Activated CD8-positive, alpha-beta memory T cell treated with anti-CD3 and anti-CD28 coated beads, Interleukin-2, amount 10 ng/mL, durations not matched to agents 7 days and 5 days (primary cell): ENCODE measurements at places on chromosomes 2 and 18.

GRCh38 chr2:195842932-195843331, 185.9 kb downstream of the SLC39A10 start:
- no peak for DNase-seq

DNA sequence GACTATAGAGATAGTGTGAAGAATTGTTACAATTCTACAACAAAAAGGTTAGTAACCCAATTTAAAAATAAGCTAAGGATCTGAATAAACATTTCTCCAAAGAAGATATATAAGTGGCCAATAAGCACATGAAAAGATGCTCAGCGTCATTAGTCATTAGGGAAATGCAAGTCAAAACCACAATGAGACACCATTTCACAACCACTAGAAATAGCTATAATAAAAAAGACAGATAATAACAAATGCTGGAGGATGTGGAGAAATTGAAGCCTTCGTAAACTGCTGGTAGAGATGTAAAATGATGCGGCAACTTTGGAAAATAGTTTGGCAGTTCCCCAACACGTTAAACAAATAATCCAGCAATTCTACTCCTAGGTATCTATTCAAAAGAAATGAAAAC, 366.5 kb upstream of the POU3F3 start:
- DNase-seq, result no peak

DNA sequence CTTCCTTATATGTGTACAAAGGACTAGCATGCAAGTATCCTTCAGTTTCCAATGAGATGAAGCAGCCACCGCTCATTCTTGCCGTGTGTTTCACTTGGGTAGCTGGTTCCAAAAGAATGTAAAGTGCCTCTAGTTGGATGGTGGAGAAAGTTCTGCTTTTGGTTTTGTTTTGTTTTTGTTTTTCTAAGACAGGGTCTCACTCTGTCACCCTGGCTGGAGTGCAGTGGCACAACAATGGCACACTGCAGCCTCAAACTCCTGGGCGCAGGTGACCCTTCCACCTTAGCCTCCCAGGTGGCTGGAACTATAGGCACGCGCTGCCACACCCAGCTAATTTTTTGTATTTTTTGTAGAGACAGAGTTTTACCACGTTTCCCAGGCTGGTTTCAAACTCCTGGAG, 8.3 kb downstream of the ANXA4 start:
- no peak for DNase-seq

GRCh38 chr2:47457268-47457667, 54.3 kb downstream of the MSH2 start:
- DNase-seq, result no peak

DNA sequence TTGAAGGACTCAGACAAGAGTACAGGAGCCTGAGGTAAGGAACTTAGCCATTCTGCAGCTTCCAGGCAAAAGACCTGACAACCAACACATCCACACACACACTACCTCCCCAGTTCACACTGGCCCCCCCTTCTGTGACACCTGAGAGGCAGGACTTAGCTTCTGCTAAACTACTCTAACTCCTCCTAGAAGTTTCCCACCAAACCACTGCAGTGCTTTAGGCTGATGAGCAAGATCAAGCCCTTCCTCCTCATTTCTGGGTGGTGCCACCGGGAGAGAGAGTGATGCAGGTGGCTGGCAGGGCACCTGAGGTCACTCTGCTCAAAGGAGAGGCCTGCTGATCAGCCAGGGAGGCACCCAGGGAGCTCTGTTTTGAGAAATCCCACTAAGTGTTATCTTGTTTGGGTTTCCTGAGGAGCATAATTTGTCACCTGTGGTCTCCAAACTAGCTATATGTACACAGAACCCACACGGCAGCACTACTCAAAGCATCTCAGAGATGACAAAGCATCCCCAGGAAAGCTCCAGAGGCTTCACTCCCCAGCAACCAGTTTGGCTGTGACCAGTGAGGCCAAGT, 188.4 kb downstream of the MYO5B start:
- DNase-seq, result no peak

GRCh38 chr2:143117225-143117624, 12.0 kb upstream of the ARHGAP15 start:
- DNase-seq, result no peak

- DNase-seq, result no peak
These were observed 141.6 kb downstream of the ICOS start for GRCh38 chr2:204078003-204078698.

GRCh38 chr2:40281021-40281940, 170.6 kb downstream of the SLC8A1 start:
- DNase-seq, result no peak

- DNase-seq, result no peak
These were observed 37.3 kb downstream of the EMX1 start for GRCh38 chr2:72954376-72955227.

GRCh38 chr2:164818149-164819136, 23.2 kb downstream of the COBLL1 start:
- DNase-seq, result no peak

DNA sequence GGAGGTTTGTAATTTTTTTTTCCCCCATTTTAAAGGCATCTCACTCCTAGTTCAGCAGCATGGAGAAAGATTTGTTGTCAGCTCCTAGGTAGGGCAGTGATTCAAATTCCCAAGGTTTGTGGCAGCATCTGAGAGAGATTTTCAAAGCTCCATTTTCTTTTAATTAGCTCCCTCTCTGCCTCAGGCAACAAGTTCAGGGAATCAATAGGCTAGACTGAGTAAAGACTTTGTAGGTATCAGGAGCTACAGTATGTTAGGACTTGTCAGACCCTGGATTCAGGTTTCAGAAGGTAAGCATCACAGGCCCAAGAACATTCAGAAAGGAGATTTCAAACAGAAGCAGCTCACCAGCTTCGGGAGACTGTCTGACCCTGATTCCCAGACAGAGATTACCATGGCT, 273.3 kb upstream of the ERBB4 start:
- DNase-seq, result no peak

DNA sequence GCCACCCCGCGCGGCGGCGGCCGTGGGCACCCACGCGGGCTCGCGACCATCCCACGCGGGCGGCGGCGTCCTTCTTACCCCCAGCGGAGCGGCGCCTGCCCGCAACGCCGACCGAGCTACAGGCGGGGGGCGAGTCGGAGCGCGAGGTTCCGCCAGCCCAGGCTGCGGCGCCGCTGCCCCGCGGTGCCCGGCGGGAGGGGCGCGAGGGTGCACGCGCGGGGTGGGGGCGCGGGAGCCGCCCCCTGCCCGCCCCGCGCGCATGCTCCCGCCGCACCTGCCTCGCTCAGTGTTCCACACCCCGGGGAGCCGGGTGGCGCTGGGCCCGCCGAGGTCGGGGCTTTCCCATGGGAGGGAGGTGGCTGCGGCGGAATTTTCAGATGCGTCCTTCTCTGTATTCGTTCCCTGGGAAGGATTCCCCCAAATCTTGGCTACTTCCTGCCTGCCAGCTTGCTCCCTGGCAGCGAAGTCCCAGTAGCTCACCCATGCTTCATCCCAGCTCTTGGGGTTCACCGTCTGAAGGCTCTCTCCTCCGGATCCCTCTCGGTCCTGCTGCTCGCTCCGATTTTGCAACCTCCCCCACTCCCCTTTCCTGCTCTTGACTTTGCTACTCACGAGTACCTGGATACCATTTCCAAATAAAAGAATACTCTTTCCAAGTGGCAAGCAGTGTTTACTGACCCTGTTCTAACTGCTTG, at the start of gene L3MBTL4:
Gene L3MBTL4 (minus strand): TSS at position 189 of the 695 bp plus-strand sequence. CDS start 103,286 bp downstream, outside the sequence.
- no peak for DNase-seq
